ENCODE measurements at places on chromosomes 3 and 15. TPM values are rescaled to one million over a fixed set of nuclear protein-coding genes. Genes with fewer than 3 reads are reported as not detected.

Gene GPR149
- total RNA-seq, result not detected

Gene KCNMB2
- total RNA-seq, result not detected

Gene ARGFX
- total RNA-seq, result not detected

Gene AMT
- total RNA-seq, result 0.13 TPM

Gene CHAC1
- total RNA-seq, result 7.5 TPM

Gene MINDY4B
- not detected for total RNA-seq

Gene VPS39
- 14.9 TPM for total RNA-seq
